ENCODE measurements at places on chromosomes 6 and 20. TPM values are rescaled to one million over a fixed set of nuclear protein-coding genes. Genes with fewer than 3 reads are reported as not detected.

DNA sequence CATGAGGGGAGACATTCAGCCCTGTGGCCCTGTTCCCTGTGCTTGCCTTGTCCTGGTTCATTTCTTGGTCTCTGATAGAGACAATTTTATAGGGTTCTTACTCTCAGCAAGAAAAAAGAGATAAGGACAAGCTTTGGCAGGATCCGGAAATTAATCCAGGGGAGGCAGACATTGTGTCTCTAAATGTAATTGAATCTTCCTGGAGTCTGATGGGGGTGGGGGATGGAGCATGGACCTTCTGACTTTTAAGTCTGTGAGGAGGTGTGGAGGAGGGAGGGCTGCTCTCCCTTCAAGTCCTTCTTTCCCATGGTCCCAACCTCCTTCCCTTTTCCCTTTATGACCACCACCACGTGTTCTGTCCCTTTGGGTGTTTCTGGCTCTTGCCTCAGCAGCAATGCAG, 512.7 kb downstream of the DHX35 start:
- no peak for DNase-seq

GRCh38 chr20:50932016-50932485, 814 bp upstream of the ADNP start:
- DNase-seq = no peak

DNA sequence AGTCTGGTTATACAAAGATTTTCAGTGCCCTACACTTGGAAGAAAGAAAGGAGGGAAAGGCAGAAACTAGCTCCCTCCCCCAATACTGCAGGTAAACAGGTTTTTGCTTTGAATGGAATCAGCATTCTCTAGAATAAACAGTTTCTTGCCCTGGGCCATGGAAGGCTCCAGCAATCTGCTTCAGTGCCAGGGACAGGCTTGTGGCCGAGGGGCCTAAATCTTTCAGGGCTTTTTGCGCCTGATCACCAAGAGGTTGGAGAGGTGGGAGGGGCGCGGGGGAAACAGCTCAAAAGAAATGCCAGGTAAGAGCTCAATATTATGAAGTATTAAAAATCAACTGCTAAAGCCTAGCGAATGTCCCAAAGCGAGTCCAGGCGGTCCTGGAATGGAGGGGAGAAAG, 23.8 kb downstream of the TFAP2B start:
- peak; percentile 75 for DNase-seq

DNA sequence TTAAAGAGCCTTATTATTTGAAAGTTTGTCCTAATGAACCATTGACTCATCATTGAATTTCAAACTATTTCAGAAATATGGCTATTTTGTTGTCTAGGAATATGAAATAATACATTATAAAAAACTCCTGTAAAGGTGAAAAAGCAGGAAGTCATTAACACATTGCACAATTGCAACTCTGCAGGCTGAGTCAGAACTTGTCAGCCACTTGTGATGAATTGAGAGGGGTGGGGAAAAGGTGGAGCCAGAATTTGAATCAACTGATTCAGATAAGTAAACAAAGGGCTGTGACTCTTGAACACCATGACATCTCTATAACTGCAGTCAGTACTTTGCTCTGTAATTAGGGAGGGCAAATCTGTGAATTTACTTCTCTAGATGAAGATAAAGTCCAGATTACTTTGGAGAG, 6.0 kb downstream of the C6orf141 start:
- DNase-seq = peak; percentile 70

GRCh38 chr6:151665329-151665728, 142.2 kb upstream of the ESR1 start:
- no peak for DNase-seq

DNA sequence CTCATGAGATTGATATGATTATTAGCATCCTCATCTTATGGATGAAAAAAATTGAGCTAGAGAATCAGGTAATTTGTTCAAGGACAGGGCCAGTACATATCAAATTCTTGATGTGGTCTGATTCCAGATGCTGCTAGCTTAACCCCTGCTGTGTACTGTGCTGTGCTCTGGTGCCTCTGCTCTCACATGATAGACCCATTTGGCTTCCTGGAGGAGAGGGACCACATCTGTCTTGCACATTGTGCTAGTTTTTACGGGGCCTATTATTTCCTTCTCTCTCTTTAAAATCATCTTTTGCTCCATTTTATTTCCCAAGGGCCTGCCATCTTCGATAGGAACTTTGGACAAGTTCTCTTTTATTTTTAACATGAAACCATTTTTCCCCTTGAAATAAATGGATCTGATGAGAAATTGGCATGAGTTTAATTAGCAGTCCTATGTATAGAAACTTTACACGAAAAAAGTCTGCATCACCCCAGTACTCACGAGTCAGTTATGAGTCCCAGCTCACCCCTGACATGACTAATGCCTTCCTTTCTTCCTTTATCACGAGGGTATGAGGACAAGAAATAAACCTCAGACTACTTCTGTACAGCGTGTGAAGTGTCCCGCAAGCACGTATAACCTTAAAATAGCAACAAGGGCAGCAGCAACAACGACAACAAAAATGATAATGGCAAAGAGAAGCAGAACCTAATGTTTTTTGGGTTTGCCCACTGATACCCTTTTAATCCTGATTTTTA, 26.5 kb downstream of the CD109 start:
- DNase-seq = no peak

TNF gene
- total RNA-seq = not detected

BANF2 gene
- not detected for total RNA-seq

All from endodermal cell (in vitro differentiated cells).